Activated CD4-positive, alpha-beta memory T cell treated with anti-CD3 and anti-CD28 coated beads for 36 hours (primary cell): ENCODE measurements at places on chromosomes 2 and 18.

DNA sequence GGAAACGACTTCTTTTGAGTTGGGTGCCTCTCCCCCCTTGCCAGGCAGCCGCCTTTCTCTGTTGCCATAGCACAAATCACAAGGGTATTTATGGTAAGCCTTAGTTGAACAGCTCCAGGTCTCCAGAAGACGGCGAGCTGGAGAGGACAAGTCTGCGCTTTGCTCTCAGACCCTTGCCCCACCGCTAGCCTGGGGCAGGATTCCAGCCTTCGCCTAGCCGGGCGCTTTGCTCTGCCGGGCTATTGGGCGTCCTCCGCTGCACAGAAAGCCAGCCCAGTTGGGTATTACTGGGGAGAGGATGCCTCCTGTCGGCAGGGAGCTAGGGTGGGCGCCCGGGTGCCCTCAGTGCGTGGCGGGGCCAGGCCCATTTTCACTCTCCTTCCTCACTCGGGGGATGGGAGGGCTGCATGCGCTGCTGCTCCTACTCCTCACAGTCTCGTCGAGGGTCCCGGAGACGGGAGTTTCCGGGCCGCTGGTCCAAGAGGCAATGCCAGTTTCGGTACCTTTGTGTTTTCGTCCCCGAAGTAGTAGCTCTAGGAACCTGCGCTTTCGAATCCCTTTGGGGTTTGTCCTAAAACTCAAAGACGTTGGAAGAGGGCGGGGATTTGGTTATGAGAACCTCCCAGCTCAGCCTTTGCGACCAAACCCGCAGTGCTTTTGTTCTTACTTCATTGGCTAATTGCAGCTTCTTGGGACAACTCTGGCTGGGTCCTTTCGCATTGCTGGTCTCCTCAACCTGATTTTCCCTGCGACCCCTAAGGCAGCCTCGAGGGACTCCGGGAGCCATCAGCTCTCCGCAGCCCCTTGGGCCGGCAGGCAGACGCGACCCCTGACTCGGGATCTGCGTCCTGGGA lies 3.6 kb upstream of the DLX2 start:
- no peaks in the 10 kb centered on the region for H3K36me3 ChIP-seq
- no peak overlapping the region for H3K27ac ChIP-seq
- peaks cover 39% of the 10 kb centered on the region for H3K4me1 ChIP-seq

DNA sequence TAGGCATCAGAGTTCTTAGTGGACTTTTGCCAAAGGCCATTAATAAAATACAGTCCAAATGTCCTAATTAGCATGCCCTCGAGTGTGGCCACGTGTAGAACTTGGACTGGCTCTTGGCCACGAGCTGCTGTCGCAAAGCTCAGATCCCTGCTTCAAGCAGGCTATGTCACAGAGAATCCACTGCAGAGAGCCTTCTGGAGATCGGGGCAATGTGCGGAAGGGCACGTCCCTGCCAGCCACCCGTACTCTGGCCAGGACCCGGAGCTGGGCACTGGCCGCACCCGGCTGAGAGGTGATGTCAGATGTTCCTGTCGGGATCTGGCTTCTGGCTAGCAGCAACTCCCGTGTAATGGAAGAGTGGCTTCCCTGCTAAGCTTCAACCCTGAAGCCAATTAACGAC lies 432.7 kb upstream of the ID2 start:
- H3K27me3 ChIP-seq = no peaks in the 10 kb centered on the region
- H3K36me3 ChIP-seq = peaks cover 16% of the 10 kb centered on the region
- no peak overlapping the region for H3K27ac ChIP-seq
- H3K4me1 ChIP-seq = peaks cover 13% of the 10 kb centered on the region
- H3K4me3 ChIP-seq = no peak overlapping the region

- H3K4me1 ChIP-seq = no peaks in the 10 kb centered on the region
- no peak overlapping the region for H3K27ac ChIP-seq
These were observed 68.5 kb upstream of the HDAC4 start for GRCh38 chr2:239469106-239469960.

GRCh38 chr2:228728961-228729360 lies 542.1 kb downstream of the PID1 start:
- DNase-seq = no peak
- no peak overlapping the region for H3K27ac ChIP-seq
- no peaks in the 10 kb centered on the region for H3K4me1 ChIP-seq
- no peaks in the 10 kb centered on the region for H3K36me3 ChIP-seq
- no peak overlapping the region for H3K4me3 ChIP-seq

GRCh38 chr2:234419726-234420125 lies 77.2 kb downstream of the ARL4C start:
- no peak overlapping the region for H3K27ac ChIP-seq
- no peak for DNase-seq
- no peak overlapping the region for H3K4me3 ChIP-seq
- peaks cover 2% of the 10 kb centered on the region for H3K36me3 ChIP-seq
- no peaks in the 10 kb centered on the region for H3K27me3 ChIP-seq
- H3K4me1 ChIP-seq = peaks cover 52% of the 10 kb centered on the region

DNA sequence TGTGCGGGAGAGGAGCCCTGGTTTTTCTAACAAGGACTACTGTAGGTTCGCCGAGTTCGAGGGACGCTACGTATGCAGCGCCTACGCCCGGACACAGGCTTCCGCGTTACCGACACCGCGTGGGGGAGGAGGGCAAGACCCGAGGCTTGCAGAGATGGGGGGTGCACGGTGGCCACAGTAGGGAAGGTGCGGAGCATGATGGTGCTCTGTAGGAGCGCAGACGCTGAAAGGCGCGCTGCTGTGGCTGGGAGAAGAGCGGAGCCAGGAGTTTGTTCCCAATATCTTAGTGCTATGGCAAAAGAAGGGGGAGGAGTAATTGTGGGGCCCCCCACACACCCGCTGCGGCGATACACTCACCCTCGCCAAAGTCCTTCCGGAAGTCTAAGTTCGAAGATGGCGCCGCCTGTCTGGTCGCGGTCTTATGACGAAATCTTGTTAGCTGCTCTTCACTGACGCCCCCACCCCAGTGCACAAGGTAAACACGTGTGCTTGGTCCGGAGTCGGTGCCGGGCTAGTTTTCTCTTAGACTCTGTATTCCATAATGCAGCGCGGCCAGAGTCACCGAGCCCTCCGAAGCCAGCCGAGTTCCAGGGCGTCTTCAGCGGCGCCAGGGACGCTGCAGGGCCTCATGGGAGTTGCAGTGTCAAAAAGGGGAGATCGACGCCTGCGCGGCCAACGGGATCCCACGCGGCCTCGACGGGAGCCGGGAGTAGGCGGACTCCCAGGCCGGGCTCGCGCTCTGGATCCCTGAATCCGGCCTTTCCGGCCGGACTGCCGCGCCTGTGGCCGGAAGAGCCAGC lies at the start of gene GTF3C2:
TSS of gene GTF3C2 (minus strand) at position 383 of the 800 bp plus-strand sequence. CDS start 13,210 bp downstream, outside the sequence.
- no peaks in the 10 kb centered on the region for H3K27me3 ChIP-seq
- peaks cover 51% of the 10 kb centered on the region for H3K4me1 ChIP-seq
- peak; percentile 96 for DNase-seq
- peaks cover 11% of the 10 kb centered on the region for H3K36me3 ChIP-seq
- peak within 1 kb of the TSS; percentile 98 for H3K4me3 ChIP-seq
